ENCODE measurements at places on chromosomes 7 and 10.

DNA sequence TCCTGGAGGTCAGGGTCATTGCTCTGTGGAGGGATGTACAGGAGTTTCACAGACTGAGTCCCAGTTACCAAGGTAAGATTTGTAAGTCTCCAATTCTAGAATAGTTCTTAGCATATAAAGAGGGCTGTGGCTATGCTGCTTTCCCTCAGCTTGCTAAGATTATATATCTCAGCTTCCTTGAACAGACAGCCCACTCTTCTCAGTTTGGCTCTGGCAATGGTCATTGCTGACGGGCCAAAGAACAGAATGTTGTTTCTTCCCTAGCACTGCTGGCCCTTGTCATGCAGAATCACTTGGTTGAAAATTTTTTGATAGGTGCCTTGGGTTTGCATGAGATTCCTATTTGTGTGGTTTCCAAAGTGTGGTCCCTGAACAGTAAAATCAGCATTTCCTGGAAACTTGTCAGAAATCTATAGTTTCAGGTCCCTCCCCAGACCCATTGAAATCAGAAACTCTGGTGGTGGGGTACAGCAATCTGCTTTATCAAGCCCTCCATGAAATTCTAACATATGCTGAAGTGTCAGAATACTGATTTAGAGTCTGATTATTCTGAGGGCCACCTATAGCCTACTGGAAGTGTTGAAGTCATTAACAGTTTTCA lies 38.2 kb downstream of the NRBF2 start:
- no peak for DNase-seq

- DNase-seq, result no peak
These were observed 297.1 kb upstream of the NFE2L3 start for GRCh38 chr7:25854608-25855497.

- DNase-seq, result no peak
These were observed 205.5 kb downstream of the EMX2 start for GRCh38 chr10:117748058-117748457.

- DNase-seq, result no peak
These were observed 1087.0 kb upstream of the LRRTM3 start for GRCh38 chr10:65838811-65839210.

- DNase-seq, result no peak
These were observed 60.2 kb downstream of the SFMBT2 start for GRCh38 chr10:7350541-7351195.

DNA sequence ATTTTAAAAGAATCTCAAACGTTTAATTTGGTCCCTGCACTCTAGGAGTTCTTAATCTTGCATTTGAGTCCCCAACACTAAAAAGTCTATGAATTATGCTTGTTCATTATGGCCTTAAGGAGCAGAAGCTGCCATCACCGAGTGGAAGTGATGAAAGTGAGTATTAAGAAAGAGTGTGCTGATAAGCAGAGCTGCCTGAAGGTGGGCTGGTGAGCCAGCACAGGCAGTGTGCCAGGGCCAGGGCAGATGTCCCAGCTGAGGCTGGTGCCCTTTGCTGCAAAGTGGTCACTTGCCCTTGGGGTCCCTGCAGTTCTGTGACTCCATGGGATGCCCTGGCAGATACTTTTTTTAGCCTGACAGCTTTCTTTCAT lies 72.9 kb upstream of the LOXL4 start:
- no peak for DNase-seq

DNA sequence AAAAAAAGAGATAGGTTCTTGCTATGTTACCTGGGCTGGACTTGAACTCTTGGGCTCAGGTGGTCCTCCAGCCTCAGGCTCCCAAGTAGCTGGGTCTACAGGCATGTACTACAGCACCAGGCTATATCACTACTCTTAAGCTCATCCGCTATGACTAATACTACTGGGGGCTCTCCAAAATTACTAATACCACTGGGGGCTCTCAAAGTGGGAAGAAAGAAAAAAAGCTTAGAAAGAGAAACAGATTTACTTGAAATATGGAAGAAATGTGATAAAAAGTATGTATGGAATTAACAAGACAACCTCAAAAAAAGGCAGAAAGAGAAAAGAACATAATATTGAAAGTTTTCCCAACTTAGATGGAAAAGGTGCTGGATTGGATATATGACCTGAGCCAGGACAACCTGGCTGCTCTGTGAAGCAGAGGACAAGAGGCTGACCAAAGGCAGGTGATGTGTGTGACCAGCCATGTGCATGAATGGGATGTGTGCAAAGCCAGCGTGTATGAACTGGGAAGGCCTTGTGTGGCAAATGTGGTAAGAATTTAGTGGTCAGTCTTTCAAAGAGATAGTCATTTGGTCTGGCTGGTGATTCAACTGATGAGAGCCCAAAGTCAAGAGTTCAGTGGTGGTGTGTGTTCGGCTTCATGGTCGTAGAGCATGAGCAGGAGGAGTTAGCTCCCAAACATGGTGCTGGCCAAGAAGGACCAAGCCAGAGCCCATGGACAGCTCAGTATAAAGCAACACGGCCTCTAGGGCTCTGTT lies 232.4 kb upstream of the KLF14 start:
- no peak for DNase-seq

DNA sequence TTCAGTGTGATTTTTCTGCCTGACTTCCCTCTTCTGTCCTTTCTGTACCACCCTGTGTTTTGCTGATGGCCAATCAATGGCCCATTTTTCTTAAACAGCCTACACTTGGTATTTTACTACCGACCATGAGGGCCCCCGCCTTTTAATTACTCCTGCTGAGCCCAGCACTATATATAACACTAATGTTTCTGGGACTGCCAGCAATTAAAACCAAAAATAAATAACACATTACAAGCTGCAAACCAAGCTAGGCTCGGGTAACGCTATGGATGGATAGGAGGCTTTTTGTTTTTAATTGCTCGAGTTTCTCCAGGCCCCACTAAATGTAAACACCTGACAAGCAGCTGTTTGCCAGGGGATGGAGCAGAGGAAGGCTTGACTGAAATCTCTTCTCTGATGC lies 915.4 kb upstream of the AUTS2 start:
- DNase-seq, result no peak

DNA sequence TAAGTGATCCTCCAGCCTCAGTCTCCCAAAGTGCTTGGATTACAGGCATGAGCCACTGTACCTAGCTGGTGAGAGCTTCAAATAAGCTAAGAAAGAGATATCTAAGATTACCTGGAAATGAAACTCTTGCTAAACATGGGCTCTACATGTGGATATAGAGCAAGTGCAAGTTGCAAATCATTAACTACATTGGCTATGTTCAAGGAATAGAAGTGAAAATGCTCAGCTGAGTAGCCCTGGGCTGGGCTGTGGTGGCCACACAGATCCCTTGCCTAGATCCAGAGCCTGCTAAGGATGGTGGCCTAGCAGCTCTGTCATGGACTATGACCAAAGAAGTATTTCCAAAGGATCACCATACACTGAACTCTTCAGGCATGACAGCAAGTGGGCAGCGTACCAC lies 209.3 kb downstream of the PLXNA4 start:
- DNase-seq, result no peak

GRCh38 chr7:96212474-96212873 lies 109.4 kb downstream of the SLC25A13 start:
- DNase-seq, result no peak

- DNase-seq, result no peak
These were observed 52.1 kb downstream of the POLL start for GRCh38 chr10:101535949-101536348.

DNA sequence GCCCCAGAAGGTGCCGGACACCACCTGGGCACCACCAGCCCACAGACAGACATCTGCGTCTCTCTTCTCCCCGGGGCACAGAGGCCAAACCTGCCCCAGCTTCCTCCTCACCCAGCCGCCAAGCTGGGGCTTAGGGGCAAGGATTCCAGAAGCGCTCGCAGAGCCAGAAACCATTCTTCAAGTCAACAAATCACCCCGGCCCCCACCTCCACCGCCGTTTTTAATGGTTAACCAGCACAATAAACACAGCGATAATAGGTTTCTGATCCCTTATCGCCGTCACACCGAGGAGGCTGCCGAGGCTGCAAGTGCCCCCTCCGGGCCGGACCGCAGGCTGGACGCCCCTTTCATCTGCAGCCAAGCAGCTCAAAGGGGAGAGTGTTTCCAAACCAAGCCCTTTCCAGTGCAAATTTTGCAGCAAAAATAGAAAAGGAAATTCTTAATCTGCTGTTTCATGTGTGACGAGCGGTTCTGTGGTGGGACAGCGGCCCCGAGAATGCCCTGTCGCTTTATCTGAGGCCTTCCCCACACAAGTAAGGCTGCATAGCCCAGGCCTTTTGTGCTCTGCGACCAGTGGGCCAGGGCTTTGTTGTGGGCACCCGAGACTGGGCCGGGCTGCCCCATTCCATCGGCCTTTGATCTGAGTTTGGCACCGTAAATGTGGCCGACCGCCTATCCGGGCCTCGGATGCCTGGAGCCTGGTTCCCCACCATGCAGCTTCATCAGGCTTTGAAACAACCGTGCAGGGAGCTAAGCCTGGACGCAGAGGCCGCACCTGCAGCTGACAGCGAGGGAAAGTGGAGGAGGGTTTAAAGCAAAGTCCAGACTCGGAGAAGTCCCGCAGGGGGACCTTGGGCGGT lies 83.2 kb downstream of the FOXL3 start:
- DNase-seq, result no peak

DNA sequence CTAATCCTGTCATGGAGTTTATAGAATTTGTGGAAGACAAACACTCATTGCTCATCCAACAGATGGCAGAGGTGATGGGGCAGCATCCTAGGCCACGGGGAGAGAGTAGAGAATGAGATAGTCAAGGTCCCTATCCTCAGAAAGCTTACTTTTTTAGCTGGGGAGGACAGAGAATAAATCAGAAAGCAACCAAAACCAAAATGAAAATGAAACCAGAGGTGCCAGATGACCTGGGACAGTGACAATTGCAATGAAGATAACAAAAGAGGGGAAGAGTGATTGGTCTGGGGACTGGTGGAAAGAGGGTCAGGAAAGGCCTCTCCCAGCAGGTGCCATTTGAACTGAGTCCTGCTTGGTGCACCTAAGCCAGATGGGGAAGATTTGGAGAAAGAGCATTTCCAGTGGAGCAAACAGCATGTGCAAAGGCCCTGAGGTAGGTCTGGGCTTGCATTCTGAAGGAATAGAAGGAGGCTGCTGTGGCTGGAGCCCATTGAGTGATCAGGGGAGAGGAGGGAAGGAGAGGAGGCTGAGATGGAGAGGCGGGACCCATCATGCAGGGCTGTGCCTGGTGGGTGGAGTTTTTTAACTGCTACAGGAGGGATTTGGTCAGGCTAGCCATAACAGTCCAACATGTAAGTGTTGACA lies 164.1 kb downstream of the RPS24 start:
- no peak for DNase-seq

DNA sequence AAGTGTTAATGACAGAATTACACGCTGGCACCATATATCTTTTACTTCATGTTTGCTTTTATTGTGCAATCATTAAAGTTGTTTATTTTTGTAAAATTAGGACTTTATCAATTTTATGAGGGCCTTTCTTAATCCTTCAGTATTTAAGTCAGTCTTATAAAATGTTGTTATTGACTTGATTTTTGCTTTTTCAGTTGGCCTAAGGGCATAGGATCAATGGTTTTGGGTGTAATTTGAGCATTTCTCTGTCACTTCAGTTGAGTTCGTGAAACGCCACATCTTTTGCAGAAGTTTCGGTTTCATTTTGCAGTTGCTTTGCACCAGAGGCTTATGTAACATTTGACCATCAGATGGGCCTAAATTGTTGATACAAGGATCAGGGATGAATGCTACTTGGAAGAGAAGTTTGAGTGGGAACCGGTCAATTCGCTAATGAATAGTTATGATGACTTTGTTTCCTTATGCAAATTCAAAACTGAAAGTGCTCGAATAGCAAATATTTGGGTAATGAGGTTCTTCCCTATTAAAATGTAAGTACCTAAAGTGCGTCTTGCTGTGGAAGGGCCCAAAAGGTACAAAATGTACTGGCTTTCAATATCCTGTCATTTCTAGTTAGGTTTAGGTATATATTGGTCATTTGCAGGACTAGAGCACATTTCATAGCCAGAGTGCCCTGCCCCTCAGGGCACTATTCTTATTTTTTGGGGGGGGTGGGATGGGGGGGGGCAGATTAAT lies 340.9 kb downstream of the LRMDA start:
- DNase-seq, result no peak

DNA sequence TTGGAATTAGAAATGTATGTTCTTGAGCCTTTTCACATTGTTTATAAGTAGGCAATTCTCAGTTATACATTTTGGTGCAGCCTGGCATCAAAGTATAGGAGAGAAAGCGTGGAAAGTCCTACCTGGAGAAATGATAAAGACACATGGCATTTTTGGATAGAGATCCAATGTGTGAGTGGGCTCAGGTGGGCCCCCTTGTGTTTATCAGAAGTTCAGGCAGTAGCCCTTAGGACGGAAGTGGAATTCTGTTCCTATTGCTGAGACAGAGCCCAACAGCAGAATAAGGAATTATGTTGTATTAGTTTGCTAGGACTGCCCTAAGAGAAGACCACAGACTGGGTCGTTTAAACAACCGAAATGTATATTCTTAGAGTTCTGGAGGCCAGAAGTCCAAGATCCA lies 85.2 kb upstream of the AMPH start:
- DNase-seq, result no peak

DNA sequence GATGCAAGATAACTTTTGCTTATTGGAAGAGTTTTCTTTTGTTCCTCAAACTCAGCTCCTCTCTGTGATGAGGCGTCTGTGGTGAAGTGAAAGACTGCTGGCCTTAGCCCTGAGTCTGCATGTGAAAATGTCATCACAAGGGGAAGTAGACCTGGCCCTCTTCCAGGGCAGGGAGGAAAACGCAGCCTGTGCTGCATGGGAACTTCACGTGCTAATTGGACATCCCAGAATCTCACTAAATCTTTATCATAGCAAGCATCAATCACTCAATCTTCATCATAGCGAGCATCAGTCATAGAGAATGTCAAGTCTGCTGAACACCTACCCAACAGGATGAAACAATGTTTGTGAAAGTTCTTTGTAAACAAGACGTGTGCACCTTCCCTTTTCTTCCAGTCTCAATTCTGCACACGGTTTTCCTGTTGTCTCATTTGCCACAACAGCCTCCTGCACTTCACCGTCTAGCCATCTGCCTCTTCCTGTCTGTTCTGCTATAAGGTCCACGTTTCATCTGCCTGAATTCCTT lies 314.6 kb downstream of the FRMD4A start:
- no peak for DNase-seq

DNA sequence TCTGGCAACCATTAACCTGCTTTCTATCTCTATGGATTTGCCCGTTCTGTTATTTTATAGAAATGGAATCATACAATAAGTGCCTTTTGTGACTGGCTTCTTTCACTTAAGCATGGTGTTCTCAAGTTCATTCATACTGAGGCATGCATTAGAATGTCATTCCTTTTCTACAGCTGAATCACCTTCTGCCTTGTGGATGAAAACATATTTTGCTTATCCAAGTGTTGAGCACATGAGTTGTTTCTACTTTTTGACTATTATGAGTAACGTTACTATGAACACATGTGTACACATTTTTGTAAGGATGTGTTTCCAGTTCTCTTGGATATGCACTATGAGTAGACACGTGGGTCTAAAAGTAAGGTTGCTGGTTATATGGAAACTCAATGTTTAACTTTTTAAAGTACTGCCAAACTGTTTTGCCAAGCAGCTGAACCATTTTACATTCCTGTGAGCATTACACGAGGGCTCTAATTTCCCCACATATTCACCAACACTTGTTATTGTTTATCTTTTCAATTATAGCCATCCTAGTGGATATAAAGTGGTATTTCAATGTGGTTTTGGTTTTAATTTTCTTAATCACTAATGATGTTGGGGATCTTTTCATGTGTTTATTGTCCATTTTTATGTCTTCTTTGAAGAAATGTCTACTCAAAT lies 241.3 kb downstream of the FANK1 start:
- DNase-seq, result no peak

- DNase-seq, result no peak
These were observed 298.9 kb upstream of the CNTNAP2 start for GRCh38 chr7:145817687-145818086.

GRCh38 chr7:87216701-87217508 lies 2.6 kb downstream of the TMEM243 start:
- no peak for DNase-seq

- no peak for DNase-seq
These were observed 97.0 kb downstream of the C10orf105 start for GRCh38 chr10:71622616-71623015.

Data from stimulated activated CD4-positive, alpha-beta T cell treated with anti-CD3 and anti-CD28 coated beads, Interleukin-12 subunit alpha, Interleukin-12 subunit beta, amount 100 ng/mL, for 4 hours (primary cell).